ENCODE measurements at places on chromosomes 11 and 22. TPM values are rescaled to one million over a fixed set of nuclear protein-coding genes. Genes with fewer than 3 reads are reported as not detected.

DNA sequence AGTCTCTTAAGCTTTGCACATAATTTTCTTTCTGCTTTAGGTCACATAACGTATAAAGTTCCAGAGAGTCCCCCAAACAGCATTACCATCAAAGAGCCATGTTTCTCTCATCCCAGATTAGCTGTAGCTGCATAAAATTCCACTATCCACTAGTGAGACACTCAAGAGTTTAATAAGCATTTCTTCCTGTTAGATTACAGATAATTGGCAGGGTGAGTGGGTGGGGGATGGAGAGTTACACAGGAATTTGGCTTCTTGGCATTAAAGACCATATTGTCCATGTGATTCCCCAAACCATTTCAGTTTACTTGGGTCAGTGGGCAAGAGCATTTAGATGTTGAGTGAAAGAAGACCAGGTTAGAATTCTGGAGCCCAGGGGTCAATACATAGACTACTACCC, 82.3 kb downstream of the FDX1 start:
- ATAC-seq, result no peak

DNA sequence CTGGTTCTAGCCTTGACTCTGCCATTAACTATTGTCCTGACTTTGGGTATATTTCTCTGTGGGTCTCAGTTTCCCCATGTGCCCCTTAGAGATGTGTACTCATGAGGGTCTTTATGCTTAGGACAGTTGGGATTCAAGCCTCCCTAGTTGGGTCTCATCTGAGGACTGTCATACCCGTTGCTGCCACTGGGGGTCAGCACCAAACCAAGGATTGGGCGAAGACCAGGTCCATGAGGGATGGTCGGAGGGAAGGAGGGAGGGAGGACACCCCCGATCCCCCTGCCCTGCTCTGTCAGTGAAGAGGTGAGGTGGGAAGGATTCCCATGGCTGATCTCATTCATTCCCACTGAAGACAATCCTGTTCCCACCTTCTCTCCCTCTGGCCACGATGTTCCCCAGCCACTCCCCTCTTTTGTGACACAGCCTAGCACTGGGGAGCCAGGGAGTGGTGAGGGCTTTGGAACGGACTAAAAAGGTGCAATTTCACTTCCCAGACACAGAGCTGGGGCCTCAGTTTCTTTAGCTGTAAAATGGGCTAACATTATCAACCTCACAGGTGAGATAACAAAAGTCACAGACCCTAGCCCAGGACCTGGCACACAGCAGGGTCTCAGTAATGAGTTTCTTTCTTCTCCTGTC, 12.4 kb upstream of the KLHL35 start:
- peak; percentile 86 for ATAC-seq

GRCh38 chr11:64787526-64788320, 9.4 kb upstream of the SF1 start:
- peak; percentile 79 for ATAC-seq

- ATAC-seq, result no peak
Measured at GRCh38 chr11:44421090-44421675, 111.2 kb upstream of the ALX4 start.

- no peak for ATAC-seq
Measured at GRCh38 chr11:86395061-86395551, 20.4 kb downstream of the CCDC81 start.

DNA sequence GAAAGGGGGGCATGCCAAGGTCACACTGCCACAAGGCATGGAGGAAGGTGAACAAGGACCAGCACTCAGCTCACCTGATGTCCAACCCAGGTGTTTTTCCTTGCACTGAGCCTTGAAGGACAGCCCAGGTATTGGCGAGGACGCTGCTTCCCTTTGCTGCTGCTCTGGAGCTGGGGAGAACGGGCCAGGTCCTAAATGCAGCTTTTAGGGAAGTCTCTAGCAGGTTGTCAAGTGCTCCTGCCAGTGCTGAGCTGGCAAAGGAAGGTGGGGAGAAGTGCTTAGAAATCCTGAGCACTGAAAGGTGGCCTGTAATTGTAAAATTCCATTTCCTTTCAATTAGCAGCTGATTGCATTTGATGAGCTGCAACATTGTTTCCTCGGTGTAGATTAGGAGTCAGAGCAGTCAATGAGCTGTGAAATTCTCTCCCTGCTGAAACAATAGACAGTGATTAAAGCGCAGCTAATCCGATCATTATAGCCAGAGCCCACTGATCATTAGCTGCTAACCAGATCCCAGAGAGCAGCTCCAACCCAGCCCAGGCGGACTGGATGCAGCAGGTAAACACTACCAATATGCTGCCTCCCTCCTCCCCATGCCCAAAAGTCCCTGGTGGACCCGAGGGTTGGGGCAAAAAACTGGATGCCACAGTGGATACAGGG, 507.6 kb downstream of the INSC start:
- no peak for ATAC-seq

DNA sequence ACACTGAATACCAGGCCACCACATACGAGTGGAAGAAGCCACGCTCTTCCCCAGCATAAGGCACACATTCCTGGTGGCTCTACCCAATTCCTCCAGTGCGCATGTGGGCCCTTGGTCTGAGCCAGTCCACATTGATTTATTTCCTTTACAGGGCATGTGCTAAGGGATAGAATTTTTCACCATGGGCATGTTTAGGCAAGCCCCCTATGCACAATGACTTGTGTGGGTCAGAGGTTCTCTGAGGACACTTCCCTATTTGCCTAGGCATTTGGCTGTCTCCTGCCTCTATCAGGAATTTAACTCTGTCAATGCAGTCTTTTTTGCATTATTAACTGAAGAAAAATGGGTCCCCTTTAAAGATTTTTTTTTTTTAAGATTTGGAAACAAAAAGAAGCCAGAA, 718.1 kb downstream of the NTM start:
- no peak for ATAC-seq

DNA sequence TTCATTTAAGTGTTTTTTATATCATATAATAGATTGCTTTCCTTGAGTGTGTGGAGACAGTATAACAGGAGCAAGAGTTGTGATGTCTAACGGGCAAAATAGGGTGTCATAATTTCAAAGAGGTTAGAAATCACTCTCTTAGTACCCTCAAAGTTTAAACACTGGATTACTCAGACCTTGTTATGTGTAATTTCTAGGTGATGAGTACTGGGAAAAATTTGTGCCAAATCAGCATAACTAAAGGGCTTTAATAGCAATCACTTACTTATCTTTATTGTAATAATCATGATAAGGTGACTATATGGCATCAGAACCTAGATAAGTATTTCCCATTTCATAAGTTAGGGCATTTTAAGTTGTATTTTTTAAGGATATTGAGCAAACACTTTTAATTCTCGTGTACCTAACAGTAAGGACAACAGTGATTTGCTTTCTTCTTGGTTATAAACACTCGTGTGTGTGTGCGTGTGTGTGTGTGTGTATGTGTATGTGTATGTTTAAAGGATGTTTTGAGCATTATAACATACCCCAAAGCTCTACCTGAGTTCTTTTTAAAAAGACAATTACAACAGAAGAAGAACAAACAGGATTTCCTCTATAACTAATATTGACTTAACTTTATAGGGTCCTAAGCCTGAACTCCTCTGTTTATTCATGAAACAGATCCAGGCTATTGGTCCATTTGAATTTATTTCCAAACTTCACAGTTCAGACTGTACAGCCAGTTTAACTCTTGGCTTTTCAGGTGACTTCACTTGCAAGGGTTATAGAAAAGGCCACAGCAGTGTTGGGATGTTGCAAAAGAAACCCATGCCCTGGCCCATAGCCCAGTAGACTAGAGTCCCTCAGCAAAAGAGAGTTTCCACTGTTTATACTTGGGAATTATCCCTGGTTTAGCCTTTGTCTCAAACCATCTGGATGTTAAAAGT, 23.7 kb upstream of the PDE3B start:
- peak; percentile 37 for ATAC-seq

DNA sequence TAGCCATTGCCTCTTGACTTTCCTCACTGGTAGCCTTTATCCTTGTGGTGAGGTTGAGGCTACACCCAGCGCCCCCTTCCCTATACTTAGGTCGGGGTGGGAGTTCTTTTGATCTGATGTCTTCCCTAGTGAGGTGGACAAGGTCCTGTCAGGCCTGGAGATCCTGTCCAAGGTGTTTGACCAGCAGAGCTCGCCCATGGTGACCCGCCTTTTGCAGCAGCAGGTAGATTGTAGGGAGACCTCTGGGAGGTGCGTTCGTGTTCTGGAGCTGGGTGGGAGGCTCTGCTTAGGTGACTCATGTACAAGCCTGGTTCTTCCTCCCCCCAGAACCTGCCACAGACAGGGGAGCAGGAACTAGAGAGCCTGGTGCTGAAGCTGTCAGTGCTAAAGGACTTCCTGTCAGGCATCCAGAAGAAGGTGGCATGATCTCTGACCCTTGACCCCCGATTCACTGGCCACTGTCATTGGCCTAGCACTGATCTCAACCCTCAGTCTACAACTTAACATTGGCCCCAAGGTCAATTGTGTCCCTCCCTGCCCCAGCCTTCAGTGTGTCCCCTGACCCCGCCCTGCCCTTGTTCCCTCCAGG, 4.9 kb downstream of the INPPL1 start:
- no peak for ATAC-seq

DNA sequence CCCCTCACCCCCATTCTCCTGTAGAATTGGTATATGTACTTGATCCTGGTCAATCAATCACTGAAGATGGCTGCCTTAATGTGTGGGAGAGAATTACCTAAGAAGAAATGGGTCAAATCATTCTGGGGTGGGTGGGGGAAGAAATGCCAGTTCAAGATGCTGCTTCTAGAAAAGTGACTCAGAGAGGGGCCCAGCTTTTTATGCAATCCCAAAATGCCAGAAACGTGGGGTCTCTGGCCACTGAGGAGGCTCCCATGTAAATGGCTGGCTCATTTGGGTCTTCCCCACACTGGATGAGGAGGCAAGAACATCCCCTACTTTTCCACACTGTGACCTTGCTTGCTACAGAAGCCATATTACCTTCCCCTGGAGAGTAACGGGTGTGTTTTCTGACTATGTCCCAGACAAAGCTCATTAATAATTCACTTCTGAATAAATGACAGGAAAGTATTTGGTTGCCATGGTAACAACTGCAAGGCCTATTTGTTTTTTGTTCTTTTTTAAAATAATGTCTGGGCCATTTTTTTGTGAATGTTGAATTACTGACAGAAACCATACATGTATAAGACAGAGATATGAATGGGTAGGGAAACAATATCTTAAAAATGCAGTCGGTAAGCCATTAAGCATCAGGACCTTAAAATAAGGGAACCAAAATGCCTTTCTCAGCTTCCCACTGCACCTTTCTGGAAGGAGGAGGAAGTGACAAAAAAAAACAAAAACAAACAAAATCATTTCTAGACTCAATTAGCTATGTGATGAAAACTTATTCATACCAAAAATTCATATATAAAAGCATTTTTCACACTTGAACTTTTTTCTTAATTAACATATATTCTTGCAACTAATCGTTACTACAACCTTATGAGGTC, 32.0 kb downstream of the SLC1A2 start:
- peak; percentile 18 for ATAC-seq

LMNTD2 gene
- total RNA-seq, result 2.7 TPM

GLB1L2 gene
- total RNA-seq, result 4.0 TPM

FGF3 gene
- total RNA-seq, result not detected

CCDC188 gene
- 0.32 TPM for total RNA-seq
